ENCODE measurements at places on chromosomes 16 and 17.
A peak's percentile ranks its signal among the peaks of the same experiment; 100 is the strongest.

DNA sequence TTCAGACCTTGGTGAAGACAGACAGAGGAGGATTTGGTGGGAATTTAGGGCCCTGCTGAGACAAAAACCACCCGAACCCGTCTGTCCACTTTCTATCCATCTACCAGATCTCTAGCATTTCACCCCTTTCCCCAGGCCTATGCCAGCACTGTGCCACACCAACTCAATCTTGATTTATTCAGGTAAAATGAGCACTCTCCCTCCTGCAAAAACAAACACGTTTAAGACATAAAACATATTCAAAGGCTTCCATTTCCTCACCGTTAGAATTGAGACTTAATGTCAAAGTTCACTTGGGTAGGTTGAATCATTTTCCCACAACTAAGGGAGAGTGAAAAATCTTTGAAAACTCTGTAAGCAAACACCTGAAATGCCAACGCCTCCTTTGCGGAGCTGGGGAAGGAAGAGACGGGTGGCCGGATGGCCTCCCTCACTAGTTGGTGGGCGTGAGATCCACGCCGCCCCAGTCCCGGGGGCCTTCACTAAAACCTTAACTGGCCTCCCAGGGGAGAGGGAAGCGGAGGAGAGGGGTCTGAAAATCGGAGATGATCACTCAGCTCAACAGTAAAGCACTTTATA lies 862 bp downstream of the DCAKD start:
- DNase-seq: no peak

GRCh38 chr16:20510323-20510722 lies 59.0 kb downstream of the ACSM2A start:
- DNase-seq: no peak

DNA sequence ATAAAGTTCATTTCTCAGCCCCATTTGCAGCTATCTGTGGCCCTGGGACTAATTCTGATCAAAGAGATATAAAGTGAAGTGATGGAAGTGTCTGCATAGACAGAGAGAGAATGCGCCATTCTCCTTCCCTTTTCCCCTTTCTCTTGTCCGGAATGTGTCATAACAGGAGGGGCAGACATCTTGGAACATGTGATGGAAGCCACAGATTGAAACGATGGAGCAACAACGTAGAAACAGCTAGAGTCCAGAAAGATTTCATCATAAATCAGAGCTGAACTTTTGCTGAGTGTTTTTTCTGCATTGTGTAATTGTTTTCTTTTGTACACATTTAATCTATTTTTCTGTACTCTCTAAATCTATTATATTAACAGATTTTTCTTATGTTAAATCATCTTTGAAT lies 11.3 kb downstream of the ASGR1 start:
- DNase-seq: no peak

- no peak for DNase-seq
Measured at GRCh38 chr16:5187402-5187952, 89.9 kb upstream of the EEF2KMT start.

- no peak for DNase-seq
Measured at GRCh38 chr17:79936641-79937381, 97.6 kb upstream of the CBX4 start.

DNA sequence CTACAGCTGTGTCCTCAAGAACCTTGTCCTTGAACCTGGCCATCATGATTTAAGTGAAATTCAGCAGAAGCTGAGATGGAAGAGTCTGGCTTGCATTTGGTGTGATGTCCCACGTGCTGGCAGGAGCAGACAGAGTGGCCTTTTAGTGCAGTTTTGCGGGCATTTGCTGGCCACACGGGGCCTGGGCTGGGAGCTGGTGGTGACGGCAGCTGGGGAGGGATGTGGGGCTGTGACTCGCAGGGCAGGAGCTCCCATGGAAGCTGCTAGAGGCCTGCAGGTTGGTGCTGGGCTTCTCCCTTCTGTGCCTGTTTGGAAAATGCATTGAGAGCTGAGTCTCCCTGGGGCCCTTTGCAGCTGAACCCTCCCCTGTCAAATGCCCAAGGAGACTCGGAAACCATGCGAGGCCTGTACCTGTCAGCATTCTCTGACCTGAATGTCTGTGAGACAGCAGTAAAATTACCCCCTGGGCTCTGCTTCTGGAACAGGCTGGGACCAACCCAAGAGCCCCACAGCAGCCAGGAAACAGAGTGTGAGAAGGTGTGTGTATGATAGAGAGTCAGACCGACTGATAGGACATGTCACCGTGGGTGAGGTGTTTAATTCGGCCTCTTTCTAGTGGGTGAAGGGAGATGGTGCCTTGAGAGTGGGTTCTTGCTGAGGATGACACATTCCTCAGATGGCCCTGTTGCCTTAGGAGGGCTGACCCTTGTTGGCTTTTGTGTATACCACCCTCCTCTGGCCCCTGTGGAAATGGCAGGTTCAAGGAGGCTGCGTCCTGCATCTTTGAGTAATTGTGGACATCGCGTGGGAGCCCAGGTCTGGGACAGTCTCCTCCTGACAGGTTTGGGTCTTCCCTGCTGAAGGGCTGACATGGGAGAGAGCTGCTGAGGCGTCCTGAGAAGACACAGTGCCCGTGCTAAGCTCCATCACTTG lies 145.5 kb downstream of the MSI2 start:
- DNase-seq: no peak

GRCh38 chr17:72486806-72487205 lies 366.0 kb downstream of the SOX9 start:
- no peak for DNase-seq

- no peak for DNase-seq
Measured at GRCh38 chr17:60724647-60725046, 47.0 kb downstream of the BCAS3 start.

GRCh38 chr16:2195322-2196161 lies 863 bp downstream of the CASKIN1 start:
- DNase-seq: no peak

DNA sequence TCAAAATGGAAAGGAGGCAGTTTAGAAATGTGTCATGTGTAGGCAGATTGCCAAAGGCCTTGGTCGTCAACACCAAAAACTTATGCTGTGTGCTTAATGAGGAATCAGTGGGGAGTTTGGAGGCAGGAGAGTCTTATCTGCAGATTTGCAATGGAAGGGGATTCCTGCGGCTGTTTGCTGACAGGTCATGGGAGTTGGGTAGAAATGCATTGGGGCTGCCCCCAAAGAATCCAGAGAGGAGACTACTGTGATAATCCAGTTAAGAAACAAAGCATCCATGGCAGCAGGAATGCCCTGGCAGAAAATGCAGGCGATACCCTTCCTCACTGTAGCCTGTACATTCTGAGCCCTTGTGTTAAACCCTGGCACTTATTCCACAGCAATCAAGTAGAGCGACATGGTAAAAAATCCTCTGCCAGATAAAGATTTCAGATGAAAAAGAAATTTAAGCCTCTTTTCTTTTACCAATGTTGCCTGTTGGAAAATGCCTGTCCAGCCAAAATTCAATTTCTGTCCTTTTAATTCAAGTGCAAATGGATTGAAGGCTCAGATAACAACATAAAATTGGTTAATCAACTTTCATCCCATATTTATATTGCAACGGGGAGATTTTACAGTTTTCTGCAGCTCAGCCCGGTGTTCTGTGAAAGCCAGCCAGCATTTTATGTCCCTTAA lies 491.0 kb upstream of the CDH5 start:
- DNase-seq: no peak

GRCh38 chr16:3938843-3939624 lies 58.5 kb upstream of the CREBBP start:
- DNase-seq: peak; percentile 24

- no peak for DNase-seq
Measured at GRCh38 chr17:10048629-10049350, 143.7 kb upstream of the RCVRN start.

DNA sequence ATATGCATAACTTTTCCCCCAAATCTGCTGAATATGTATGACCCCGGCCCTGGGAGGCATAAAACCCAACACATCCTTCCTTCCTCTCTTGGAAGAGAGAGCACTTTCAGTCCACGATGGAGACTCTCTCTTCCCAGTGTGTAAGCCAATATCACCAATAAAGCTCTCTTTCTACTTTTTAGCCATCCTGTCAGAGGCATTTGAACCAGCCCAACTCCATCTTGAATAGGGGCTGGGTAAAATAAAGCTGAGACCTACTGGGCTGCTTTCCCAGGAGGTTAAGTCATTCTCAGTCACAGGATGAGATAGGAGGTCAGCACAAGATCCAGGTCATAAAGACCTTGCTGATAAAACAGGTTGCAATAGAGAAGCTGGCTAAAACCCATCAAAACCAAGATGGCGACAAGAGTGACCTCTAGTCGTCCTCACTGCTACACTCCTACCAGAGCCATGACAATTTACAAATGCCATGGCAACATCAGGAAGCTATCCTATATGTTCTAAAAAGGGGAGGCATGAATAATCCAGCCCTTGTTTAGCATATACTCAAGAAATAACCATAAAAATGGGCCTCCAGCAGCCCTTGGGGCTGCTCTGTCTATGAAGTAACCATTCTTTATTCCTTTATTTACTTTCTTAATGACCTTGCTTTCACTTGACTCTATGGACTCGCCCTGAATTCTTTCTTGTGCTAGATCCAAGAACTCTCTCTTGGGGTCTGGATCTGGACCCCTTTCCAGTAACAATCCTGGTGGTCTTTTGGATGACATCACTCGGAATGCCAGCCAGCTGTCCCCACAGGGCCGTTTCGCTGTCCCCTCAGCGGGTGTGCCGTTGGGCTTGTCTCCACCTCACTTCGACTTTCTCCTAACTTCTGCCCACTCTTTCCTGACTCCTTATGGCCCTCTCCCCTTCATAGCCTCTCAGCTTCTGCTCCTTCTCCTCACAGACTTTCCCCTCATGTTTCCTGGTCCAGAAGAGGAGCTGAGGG lies 53.4 kb upstream of the NKD1 start:
- no peak for DNase-seq

DNA sequence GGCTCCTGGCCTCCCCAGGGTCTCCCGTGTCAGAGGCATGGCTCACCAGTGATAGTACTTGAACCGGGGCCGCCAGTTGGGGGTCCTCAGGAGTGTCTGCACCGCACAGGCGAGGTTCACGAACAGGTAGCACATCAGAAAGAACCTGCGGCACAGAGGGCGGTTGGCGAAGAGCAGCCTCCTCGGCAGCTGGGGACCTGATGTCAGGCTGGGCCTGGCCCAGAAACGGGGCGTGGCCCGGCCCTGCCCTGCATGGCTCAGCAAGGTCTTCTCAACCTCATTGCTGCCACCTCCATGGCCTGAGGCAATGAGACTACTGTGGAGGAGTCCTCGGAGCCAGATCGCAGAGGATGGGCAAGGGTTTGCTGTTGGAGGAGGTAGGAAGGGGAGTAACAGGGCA lies 4.1 kb upstream of the LCAT start:
- no peak for DNase-seq

GRCh38 chr16:66227766-66228530 lies 138.5 kb upstream of the CDH5 start:
- DNase-seq: no peak

DNA sequence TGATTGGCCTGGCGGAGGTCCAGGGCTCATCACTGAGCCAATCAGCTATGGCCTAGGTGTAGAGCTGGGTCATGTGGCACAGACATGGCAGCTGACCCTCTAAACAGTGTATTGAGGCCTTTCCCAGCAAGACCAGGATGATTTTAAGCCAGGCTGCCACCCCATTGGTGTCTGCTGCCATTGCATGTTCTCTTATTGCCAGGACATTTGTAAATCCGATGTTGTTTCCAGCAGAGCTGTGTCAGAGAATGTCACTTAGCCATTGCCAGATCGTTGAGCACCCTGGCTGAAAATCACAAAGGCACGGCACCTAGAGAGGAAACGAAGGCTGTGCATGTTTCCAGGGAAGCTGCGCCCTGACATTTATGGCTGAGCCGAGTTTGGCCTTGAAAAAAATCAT lies 33.4 kb downstream of the RBFOX1 start:
- no peak for DNase-seq

Measured in bone marrow (tissue), 2 donors.